Smooth muscle cell of the pulmonary artery (primary cell): ENCODE measurements at places on chromosomes 7 and 10. TPM values are rescaled to one million over a fixed set of nuclear protein-coding genes. Genes with fewer than 3 reads are reported as not detected.

Gene IKZF1
- total RNA-seq = not detected in 2 replicates

Gene PIK3CG
- 0.03 and 0.07 TPM in 2 replicates for total RNA-seq

Gene TBXAS1
- total RNA-seq = 1.1 and 2.1 TPM in 2 replicates

Gene ZNF488
- 0.13 TPM in 1 of 2 replicates, not detected in the other for total RNA-seq

Gene AMPH
- 0.13 and 0.78 TPM in 2 replicates for total RNA-seq
